ENCODE measurements at places on chromosomes 4 and X. TPM values are rescaled to one million over a fixed set of nuclear protein-coding genes. Genes with fewer than 3 reads are reported as not detected.

IQCM gene
- total RNA-seq: under 0.01 TPM

ASMT gene
- not detected for total RNA-seq

LRRC66 gene
- total RNA-seq: 0.51 TPM

JAKMIP1 gene
- total RNA-seq: not detected

ARHGAP6 gene
- total RNA-seq: 6.9 TPM

PLRG1 gene
- 73.4 TPM for total RNA-seq

RNF150 gene
- 0.51 TPM for total RNA-seq

SMAD1 gene
- total RNA-seq: 13.0 TPM

ADGRG4 gene
- not detected for total RNA-seq

P2RY10 gene
- not detected for total RNA-seq

HPGD gene
- 0.26 TPM for total RNA-seq

CXorf49 gene
- total RNA-seq: not detected

TREX2 gene
- total RNA-seq: 1.8 TPM

ZNF718 gene
- 4.8 TPM for total RNA-seq

GAGE12E gene
- not detected for total RNA-seq

TAPT1 gene
- total RNA-seq: 15.9 TPM

TFE3 gene
- 36.8 TPM for total RNA-seq

AFM gene
- not detected for total RNA-seq

MTMR8 gene
- total RNA-seq: 1.0 TPM

FGF5 gene
- total RNA-seq: 5.4 TPM

GYPE gene
- 1.3 TPM for total RNA-seq

SLC2A9 gene
- total RNA-seq: 2.3 TPM

SLC16A2 gene
- 7.8 TPM for total RNA-seq

SEC24D gene
- total RNA-seq: 64.6 TPM

LONRF3 gene
- total RNA-seq: 0.33 TPM

THOC2 gene
- total RNA-seq: 62.9 TPM

All from fibroblast of lung (primary cell).